Smooth muscle cell of the brain vasculature (primary cell): ENCODE measurements at places on chromosomes 2 and 18.

GRCh38 chr2:209526561-209526960 is 102.7 kb downstream of the MAP2 start:
- DNase-seq = no peak

DNA sequence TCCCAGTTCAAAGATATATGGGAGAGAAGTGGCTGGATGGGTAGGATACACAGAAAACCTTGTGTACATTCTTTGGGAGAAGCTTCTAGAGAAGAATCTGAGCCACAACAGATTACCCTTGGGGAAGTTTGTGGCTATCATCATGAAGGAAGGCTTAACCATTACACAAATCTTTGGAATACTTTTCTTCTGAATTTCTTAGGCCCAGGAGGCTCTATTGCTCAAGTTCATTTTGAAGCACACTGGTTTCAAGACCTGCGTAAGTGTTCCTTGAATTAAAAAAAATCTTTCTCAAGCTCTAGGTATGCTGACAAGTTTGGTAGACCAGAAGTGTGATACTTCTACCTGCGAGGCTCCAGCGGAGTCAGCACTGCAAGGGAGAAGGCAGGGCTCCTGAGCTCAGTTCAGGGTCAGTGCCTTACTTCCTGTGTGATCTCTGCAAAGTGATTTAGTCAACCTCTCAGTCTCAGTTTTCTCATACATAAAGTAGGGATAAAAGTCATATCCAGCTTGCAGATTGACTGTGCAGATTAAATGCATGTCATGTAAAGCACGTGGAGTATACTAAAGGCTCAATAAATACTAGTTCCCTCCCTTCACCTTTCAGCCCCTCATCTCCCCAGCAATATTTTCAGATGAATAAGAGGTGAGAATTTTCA is 438.6 kb downstream of the DLGAP1 start:
- no peak for DNase-seq

DNA sequence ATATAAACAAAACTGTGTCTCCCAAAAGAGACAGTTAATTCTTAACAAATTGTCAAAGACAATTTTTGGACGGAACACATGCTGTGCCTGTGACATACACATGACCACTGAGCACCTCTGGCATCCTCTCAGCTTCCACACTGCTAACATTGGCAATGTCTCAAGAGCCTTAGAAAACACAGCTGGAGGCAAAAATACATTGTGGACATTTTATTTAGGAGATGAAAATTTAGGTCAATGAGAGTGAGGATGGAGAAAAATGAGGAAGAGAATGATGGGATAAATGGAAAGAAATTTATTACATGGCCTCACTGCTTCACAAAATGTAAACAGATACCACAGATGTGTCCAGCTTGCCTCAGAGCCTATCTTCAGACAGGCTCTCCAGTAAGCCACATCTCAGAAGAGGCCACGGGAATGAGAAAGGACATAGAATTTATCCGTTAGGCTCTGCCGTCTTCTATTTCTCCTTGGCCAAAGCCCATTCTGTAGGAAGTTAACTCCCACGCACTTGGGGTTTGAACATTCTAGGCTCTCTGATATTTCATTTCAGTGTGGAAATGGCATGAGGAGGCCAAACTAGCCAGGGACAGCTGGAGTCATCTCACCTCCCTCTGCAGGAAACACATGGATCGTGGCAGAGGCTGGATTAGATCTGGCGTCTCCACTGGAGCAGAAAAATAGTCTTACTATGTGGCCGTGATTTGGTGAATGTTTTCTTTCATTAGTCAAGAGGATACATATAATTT is 519.4 kb upstream of the DSEL start:
- peak; percentile 26 for DNase-seq

DNA sequence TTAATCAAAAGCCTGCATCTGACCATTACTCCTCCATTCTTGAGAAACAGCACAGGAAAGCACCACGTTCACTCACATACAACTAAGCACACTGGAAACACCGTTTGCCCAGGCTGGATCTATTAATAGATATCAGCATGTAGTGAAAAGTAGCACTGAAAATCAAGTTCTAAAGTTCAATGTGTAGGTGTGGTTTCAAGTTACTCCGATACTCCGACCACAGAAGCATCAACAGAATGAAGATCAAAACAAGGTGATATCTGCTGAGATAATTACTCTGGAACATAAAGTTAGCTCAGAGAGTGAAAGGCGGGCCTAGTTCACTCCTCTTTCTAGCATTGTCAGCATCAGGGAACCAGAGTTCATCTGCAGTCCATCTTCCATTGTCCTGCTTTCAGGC is 1367.4 kb upstream of the ACVR2A start:
- no peak for DNase-seq

DNA sequence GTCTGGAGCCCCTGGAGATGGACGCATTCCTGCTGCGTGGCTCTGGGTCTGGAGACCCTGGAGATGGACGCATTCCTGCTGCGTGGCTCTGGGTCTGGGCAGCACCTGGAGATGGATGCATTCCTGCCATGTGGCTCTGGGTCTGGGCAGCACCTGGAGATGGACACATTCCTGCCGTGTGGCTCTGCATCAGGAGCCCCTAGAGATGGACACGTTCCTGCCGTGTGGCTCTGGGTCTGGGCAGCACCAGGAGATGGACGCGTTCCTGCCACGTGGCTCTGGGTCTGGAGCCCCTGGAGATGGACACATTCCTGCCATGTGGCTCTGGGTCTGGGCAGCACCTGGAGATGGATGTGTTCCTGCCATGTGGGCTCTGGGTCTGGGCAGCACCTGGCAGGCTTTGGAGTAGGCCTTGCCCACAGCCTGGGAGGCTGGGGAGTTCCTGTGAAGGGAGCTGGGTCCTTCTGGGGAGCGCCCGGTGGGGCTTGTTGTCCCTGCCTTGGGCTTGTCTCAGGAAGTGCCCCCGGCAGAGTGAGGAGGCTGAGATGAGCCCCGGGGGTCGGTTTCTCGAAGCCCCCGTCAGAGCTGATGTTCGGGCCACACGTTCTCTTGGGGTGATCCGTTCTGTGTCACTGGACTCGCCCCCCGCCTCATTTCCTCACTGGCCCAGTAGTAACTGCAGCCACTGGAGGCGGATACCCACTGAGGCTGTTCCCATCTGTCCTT is 41.0 kb downstream of the SH3BP4 start:
- DNase-seq = no peak

- no peak for DNase-seq
These were observed 10.1 kb downstream of the RRM2 start for GRCh38 chr2:10132596-10132995.

GRCh38 chr18:76499637-76500340 is 4.7 kb upstream of the ZNF516 start:
- DNase-seq = no peak

DNA sequence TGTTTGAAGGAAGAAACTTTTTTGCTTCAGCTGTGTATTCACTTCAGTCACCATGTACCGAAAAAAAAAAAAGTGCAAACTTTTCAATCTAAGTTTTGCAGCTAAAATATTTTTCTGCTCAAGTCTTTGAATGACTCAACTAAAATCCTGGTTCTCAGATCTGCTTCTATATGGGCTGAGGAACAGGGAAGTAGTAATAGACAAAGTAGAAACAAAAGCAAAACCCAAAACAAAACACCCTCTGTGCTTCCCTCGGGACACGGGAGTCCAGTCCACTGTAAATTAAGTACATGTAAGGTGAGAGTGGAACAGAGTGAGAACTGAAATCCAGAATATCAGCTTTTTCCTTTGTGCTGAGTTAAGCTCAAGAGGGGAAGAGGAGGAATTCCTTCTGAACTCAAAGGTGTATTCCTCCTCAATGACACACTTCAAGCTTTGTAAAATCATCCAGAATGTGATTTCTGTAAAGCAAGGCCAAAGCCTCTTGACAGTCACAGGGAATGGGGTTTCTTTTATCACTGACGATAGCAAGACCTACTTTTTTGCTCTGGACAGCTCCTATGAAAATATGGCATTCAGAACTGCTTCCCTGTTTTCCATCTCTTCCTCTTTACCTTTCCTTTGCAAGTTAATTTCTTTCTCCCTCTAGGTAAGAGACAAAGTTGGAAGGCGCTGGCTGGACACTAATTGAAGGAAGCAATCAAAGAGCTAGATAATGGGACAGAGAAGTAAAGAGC is 433.5 kb upstream of the MMADHC start:
- no peak for DNase-seq

DNA sequence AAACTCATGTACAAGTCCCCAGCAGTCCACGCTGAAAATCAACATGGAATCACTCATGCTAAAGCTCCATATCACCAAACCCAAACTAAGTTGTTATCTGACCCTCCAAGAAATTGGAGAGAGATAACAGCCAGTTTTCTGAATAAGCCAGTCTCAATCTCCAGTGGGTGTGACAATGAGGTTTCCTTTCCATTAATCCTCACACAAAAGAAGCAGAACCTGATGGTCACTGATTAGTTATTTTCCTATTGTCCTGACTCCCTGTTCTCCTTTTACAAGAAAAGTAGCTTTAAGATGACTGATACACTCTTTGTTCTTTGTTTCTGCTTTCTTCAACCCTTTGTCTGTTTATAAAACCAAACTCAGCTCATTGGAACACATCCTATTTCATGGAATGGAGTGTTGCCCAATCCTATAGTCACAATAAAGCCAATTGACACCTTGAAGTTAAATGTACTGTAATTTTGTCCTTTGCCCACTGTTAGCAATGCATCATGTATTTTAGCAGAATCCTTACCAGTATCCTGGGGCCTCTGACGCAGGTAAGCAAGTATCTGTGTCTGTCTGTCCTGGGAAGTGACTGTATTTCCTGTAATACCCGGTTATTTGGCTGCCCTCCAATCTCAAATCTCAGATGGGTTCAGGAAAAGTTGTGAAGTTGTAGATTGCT is 30.6 kb upstream of the SH3RF3 start:
- DNase-seq = no peak

- no peak for DNase-seq
These were observed 166.6 kb downstream of the RNF144A start for GRCh38 chr2:7083580-7084509.

GRCh38 chr18:68791801-68792200 is 6.1 kb upstream of the CCDC102B start:
- DNase-seq = no peak

GRCh38 chr2:167857416-167857815 is 390.0 kb downstream of the STK39 start:
- no peak for DNase-seq

- no peak for DNase-seq
These were observed 488.6 kb upstream of the SMIM21 start for GRCh38 chr18:75915941-75916623.

GRCh38 chr2:86274918-86275275 is 62.5 kb downstream of the REEP1 start:
- no peak for DNase-seq

DNA sequence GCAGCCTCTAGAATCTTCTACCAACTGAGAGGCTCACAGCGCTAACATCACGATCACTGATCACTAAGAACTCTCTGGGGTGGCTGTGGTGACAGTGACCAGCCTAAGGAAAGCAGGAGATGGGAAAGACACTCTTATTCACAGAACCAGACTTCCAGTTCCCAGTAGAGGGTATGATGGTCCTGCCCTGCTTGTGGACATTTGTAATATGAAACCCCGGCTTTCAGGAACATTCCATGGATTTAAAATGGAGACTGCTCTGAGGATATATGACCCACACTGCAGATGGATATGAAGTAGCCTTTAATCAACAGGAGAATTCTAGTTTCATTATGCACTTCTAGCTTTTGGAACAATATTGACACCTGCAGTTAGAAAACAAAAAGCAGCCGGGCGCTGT is 131.8 kb downstream of the AFF3 start:
- DNase-seq = no peak

DNA sequence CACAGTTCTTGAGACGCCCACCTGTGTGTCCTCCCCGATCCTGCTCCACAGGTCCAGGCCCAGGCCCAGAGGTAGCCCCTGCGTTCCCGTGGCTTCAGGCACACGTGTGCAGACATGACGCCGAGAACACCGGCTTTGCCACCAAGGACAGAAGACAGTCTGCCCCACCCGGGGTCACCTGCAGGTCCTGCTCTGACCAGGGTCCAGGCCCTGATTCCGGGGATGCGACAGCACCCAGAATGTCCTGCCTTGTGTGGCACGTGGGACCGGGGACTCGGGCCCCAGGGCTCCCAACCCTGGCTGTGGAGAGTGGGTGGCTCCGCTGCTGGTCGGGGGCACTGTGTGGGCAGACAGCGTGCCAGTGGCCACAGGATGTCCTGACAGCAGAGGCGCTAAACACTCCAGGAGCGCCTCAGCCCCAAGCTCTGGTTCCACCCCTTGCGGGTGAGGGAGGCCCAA is 36.9 kb downstream of the ADI1 start:
- no peak for DNase-seq

DNA sequence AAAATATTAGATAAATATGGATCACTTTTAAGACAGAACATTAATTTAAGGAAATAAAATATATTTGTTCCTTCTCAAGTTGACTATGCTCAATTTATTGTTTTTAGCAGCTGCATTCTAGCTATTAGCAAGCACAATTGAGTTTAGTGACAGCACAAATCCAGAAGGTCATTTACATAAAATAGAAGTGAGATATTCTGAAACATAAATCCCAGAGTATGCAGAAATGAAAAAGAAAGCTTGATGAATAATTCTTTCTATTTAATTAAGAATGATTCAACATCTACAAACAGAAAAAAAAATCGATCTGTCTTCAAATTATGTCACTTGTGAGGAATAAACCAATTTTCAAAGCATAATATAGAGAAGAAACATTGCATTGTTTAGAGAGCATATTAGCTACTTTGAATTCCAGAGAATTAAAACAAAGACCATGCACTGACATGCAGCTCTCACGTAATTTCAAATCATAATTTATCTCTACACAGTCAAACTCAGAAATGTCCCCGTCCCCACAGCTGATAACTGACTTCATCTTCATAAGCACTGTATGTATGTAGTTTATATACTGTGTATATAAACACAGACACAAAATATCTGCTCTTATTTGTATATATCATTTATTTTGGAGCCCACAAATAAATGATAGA is 458.4 kb downstream of the TMX3 start:
- no peak for DNase-seq

DNA sequence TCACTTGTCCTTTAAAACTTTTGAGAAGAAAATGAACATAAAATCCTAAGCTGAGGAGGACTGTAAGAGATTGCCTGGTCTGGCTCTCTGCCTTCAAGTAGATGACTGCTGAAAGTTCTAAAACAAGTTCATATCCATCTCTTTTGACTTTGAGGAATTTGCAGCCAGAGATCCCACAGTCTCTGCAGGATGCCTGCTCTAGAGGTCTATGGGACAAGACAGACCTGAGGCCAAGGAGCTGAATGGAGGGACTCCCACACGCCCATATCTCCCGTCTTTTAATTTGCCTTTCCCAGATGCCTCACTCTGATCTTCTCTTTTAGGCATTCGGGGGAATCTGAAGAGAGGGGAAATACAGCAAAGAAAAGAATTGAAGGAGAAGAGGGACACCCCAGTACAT is 255.9 kb upstream of the RASGRP3 start:
- no peak for DNase-seq

DNA sequence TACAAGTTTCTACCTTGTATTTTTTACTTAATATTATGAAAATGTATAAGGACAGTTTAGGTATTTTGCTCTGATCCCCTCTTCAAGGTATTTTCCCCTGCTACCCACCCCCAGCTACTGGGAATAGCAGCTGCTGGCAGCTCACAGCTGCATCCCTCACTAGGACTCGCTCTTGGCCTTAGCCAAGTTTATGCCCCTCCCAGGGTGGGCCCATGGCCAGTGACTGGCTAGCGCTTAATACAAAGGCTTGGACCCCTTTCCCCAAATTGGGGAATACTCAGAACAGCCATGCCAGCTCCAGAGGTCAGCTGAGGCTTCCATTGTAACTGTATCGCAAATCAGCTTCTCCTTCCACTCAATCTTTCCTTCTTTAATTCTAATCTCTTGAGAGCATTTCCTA is 131.3 kb downstream of the GFPT1 start:
- no peak for DNase-seq
